ENCODE measurements at places on chromosomes 16 and 17.
A peak's percentile ranks its signal among the peaks of the same experiment; 100 is the strongest.

- no peak for DNase-seq
Observed at GRCh38 chr16:49422896-49423295, 49.3 kb downstream of the C16orf78 start.

- no peak for DNase-seq
Observed at GRCh38 chr17:30541802-30542201, 64.6 kb downstream of the GOSR1 start.

DNA sequence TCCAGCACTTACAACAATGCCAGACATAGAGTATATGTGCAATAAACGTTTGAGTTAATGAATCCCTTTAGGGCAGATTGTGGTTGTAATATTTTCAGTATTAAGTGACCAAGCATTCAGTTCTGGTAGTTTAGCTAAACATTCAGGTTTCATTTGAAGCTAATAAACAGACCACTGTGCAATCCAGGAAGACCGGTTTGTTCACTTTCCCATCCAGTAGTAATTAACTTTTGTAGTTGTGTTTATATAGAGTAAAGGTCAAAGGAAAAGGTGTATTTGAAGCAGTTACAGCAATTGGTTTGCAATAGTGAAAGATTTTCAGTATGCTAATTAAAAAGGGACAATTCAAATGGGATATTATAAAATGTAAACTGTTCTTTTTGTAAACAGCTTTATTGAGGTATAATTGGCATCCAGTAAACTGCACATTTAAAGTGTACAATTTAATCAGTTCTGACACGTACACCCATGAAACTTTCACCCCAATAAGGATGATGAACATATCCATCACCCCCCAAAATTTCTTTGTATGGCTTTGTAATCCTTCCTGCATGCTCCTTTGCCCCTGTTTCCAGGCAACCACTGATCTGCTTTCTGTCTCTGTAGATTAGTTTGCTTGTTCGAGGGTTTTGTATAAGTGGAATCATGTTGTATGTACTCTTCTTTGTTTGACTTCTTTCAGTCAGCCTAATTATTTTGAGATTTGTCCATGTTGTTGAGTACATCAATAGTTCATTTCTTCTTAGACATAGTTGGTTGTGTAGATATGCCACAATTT is 26.3 kb downstream of the MRTFB start:
- no peak for DNase-seq

GRCh38 chr16:2475413-2476344 is 752 bp downstream of the TBC1D24 start:
- DNase-seq: no peak

DNA sequence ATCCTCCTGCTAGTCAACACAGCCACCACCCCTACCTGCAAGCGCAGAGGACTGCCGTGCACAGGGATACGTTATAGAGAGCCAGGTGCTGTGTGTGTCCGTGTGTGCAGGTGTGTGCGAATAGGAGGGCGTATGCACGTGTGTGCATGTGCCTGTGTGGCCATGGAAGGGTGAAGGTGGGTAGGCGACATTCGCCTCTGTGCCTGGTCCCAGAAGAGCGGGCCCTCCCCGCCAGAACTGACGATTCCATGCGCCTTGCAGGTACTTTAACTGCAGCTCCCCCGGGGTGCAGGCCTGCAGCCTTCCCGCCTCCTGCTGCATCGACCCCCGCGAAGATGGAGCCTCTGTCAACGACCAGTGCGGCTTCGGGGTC is 8.7 kb downstream of the PDE6G start:
- no peak for DNase-seq

DNA sequence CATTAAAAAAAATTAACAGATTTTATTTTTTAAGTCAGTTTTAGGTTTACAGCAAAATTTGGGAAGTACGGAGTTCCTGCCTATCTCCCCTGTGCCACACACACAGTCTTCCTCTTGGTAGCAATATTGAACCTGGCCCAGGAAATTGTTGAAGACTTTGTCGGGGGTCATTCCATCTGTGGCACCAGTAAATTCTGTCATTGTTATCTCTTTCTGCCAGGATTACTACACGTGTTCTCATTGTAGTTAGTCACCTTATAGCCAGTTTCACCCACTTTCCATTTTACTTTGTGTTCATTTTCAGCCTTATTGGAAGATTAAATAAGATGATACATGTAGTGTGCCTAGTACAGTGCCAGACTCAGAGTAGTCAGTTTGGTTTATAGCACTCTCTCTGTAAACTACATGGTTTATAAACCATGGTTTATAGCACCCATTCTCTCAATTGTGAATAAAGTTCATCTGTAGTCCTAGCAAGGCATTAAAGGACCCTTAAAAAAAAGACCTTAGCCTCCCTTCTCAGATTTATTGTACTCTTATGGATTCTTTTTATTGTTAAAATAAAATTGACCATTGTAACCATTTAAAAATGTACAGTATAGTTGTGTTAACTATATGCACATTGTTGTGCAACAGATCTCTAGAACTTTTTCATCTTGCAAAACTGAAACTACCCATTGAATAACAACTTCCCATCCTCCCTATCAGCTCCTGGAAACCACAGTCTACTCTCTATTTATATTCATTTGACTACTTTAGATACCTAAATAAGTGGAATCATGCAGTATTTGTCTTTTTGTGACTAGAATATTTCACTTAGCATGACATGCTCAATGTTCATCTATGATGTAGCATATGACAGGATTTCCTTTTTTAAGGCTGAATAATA is 36.1 kb downstream of the NLK start:
- DNase-seq: no peak

- no peak for DNase-seq
Observed at GRCh38 chr17:79874329-79874981, 35.2 kb upstream of the CBX4 start.

- peak; percentile 66 for DNase-seq
Observed at GRCh38 chr17:40168262-40168832, 8.9 kb upstream of the RAPGEFL1 start.

- DNase-seq: no peak
Observed at GRCh38 chr17:82031303-82031884, at the start of gene RAC3. Gene RAC3, plus strand, starts transcription at chr17:82031678. Its CDS starts 84 bp downstream, at chr17:82031762.

DNA sequence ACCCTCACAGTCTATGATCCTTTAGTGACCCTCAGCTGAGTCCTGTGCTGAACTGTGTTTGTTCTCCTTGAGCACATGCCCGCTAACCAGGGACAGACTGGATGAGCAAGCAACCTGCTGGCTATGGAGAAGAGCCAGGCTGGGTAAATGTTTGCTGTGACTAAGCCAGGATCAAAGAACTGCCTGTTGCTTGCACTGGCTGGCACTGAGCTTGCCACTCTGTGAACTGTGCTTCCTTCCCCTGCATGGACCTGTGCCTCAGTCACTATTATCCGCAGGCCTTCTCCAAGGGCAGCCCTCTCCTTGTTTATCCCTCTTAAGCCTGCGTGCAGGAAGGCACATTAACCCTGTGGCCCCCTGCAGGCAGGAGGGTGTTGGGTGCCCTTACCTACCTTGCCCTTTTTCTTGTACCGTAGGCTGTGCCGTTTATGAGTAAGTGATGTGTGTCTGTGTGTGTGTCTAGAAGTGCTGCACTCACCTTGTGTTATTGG is 7.4 kb downstream of the PNPO start:
- no peak for DNase-seq

GRCh38 chr16:85522842-85523601 is 90.1 kb upstream of the GSE1 start:
- no peak for DNase-seq

DNA sequence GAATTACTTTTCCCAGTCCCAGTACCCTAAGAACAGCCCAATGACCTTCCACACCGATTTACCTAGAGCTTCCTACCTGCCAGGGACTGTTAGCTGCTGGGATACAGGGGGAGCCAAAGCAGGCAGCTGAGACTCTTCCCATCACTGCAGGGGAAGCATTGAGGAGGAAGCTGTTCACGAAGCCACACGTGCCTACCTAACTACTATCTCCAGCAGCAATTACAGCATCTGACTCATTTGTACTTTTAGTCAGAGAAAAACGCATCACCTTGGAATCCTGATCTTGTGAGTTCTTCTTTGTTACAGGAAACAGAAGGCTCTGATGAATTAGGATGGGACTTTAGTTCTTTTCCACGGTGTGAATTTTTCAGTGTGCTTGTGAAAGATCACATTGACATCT is 113.7 kb upstream of the DHX40 start:
- no peak for DNase-seq

DNA sequence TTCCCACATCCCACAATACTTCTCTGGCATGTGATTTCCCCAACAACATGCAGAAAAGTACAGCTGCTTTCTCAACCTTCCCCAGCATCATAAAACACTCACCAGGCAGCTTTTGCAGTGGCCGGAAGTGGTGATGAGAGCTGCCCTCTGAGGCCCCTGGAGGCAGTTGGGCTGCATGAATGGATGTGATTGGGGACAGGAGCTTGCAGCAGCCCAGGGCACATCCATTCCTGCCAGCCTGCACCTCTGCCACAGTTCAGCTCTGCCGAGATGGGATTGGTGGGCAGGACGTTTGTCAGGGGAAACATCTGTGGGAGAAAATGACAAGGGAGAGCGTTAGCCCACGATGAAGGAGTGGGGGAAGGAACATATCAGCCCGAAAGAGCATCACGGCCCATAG is 19.8 kb downstream of the NUBP1 start:
- DNase-seq: no peak

- DNase-seq: no peak
Observed at GRCh38 chr16:84054916-84055315, 12.3 kb upstream of the SLC38A8 start.

DNA sequence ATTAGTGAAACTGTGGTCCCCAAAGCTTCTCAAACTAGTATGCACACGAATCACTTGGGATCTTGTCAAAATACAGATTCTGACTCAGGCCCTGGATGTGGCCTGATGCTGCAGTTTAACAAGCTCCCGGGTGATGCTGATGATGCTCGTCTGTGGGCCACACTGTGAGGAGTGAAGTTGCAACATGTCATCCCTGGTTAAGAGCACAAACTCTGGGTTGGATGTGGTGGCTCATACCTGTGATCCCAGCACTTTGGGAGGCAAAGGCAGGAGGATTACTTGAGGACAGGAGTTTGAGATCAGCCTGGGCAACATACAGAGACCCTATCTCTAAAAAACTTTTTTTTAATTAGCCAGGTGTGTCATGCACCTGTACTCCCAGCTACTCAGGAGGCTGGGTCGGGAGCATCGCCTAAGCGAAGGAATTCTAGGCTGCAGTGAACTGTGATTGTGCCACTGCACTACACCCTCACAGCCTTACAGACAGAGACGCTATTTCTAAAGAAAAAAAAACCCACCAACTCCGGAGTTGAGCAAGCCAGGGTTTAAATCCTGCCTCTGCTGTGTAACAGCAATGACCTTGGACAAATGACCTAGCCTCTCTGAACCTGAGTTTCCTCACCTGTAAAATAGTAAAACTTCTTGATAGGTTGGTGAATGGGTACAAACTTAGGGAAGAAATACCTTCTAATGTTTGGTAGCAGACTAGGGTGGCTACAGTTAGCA is 24.4 kb upstream of the ABAT start:
- no peak for DNase-seq

- DNase-seq: peak; percentile 89
Observed at GRCh38 chr17:77383613-77384608, 243.1 kb downstream of the SEC14L1 start.

- DNase-seq: no peak
Observed at GRCh38 chr17:18860161-18860972, 2.4 kb downstream of the PRPSAP2 start.

- no peak for DNase-seq
Observed at GRCh38 chr16:52149003-52149402, 397.9 kb downstream of the TOX3 start.

DNA sequence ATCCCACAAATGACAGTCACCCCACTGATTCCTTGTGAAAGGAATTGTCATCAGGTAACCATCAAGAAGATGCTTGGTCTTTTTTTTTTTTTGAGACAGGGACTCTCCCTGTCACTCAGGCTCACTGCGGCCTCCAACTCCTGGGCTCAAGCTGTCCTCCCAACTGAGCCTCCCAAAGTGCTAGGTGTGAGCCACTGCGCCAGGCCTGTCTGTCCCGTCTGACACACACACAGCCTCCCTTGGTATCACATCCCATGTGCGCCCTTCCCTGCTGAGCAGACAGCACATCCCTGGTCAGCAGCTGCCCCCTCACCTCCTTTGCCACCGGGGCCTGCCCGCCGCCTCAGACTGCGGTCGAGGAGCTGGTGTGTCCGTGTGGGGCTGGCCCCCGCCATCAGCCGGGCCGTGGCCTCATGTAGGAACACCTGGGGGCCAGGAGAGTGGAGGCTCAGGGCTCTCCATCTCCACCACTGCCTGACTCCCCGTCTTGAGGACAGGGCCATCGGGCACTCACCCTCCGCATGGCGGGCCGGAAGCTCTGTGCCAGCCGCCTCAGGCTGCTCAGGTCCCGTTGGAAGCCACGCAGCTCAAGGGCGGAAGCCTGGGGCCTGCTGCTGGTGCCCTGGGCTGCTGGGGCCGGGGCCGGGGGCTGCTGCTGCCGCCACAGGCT is 23.6 kb downstream of the SREBF1 start:
- no peak for DNase-seq

DNA sequence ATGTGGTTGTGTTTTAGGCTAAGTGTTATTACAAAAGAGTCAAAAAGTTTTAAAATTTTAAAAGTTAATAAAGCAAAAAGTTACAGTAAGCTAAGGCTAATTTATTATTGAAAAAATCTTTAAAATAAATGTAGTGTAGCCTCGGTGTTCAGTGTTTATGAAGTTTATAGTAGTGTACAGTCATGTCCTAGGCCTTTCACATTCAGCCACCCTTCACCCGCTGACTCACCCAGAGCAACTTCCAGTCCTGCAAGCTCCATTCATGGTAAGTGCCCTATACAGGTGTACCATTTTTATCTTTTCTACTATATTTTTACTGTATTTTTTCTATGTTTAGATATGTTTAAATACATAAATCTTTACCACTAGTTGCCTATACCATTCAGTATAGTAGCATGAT is 98.5 kb upstream of the RPRML start:
- no peak for DNase-seq

GRCh38 chr17:8951206-8951605 is 14.3 kb downstream of the PIK3R5 start:
- DNase-seq: no peak

- no peak for DNase-seq
Observed at GRCh38 chr17:48624544-48625494, 1.3 kb downstream of the HOXB9 start.

DNA sequence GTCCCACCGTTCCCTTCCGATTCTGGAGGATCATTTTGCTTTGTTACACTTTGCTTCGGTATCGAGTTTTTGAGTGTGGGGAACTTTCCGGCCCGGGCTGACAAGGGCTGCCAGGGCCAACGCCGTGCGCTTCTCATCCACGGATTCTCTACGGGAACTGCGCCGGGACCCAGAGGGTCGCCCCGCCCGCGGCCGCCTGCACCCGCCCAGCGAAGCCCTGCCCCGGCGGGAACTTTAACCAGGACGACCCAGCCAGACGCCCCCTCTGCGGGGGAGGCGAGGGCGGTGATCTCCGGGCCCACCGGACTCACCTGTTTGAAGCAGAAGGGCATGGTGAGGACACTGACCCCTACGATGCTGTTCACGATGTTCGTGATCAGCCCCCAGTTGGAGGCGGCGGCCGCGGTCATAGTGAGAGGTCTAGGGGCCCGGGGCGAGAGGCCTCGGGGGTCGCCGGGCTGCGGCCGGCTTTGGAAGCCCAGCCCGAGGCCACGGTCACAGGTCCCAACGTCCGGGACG is 536 bp downstream of the SLC38A10 start:
- DNase-seq: peak; percentile 55

Data from testis (tissue), 5 donors.